Foreskin keratinocyte (primary cell): ENCODE measurements at places on chromosomes 11 and 22. TPM values are rescaled to one million over a fixed set of nuclear protein-coding genes. Genes with fewer than 3 reads are reported as not detected.

The MCHR1 gene
- 0.27 and 0.28 TPM in 2 replicates for total RNA-seq

The CAPN1 gene
- 287 and 288 TPM in 2 replicates for total RNA-seq

The MAML2 gene
- total RNA-seq = 6.0 and 6.2 TPM in 2 replicates

The PIH1D2 gene
- 1.8 and 2.4 TPM in 2 replicates for total RNA-seq

The PGR gene
- total RNA-seq = 0.04 and 0.27 TPM in 2 replicates

The SAA4 gene
- not detected in 2 replicates for total RNA-seq

The APOBEC3C gene
- 28.0 and 28.9 TPM in 2 replicates for total RNA-seq

The GSTT2B gene
- 5.2 and 9.5 TPM in 2 replicates for total RNA-seq

The CBLIF gene
- total RNA-seq = not detected in 2 replicates

The CSNK2A3 gene
- total RNA-seq = 1.3 and 1.7 TPM in 2 replicates

The MIOX gene
- total RNA-seq = not detected in 2 replicates

The MMP3 gene
- total RNA-seq = 0.10 and 0.21 TPM in 2 replicates
